Aortic smooth muscle cell (primary cell): ENCODE measurements at places on chromosomes 12 and 14. TPM values are rescaled to one million over a fixed set of nuclear protein-coding genes. Genes with fewer than 3 reads are reported as not detected.

MMP17 gene
- 3.7 and 4.2 TPM in 2 replicates for total RNA-seq

PHLDA1 gene
- total RNA-seq = 67.4 and 120 TPM in 2 replicates

PLA2G1B gene
- 0.25 TPM in 1 of 2 replicates, not detected in the other for total RNA-seq

E2F7 gene
- total RNA-seq = 8.2 and 15.9 TPM in 2 replicates

KLHDC1 gene
- total RNA-seq = 2.2 and 3.8 TPM in 2 replicates

USP15 gene
- 72.8 and 80.3 TPM in 2 replicates for total RNA-seq

PAPLN gene
- 2.8 and 3.6 TPM in 2 replicates for total RNA-seq

SLC8A3 gene
- total RNA-seq = not detected in 2 replicates

CLEC4C gene
- total RNA-seq = not detected in 2 replicates

C1S gene
- total RNA-seq = 215 and 232 TPM in 2 replicates

ALDH2 gene
- total RNA-seq = 16.1 and 23.4 TPM in 2 replicates

SVOP gene
- not detected in 2 replicates for total RNA-seq

RFX4 gene
- total RNA-seq = not detected in 2 replicates

IPO4 gene
- total RNA-seq = 32.3 and 46.9 TPM in 2 replicates

KRT75 gene
- total RNA-seq = not detected in 2 replicates

SLC17A8 gene
- total RNA-seq = not detected in 2 replicates

GALNT8 gene
- total RNA-seq = under 0.01 TPM in 1 of 2 replicates, not detected in the other
